Smooth muscle cell of the pulmonary artery (primary cell): ENCODE measurements at places on chromosomes 4 and X. TPM values are rescaled to one million over a fixed set of nuclear protein-coding genes. Genes with fewer than 3 reads are reported as not detected.

The SSX4 gene
- total RNA-seq, result not detected in 2 replicates

The SPANXN3 gene
- not detected in 2 replicates for total RNA-seq

The TMEM31 gene
- total RNA-seq, result not detected in 2 replicates

The CXCL3 gene
- total RNA-seq, result 1.5 and 9.0 TPM in 2 replicates

The TLR3 gene
- total RNA-seq, result 3.1 and 8.1 TPM in 2 replicates

The MAGEB6 gene
- total RNA-seq, result not detected in 2 replicates

The PNPLA4 gene
- 3.9 and 8.6 TPM in 2 replicates for total RNA-seq

The P2RY10 gene
- not detected in 2 replicates for total RNA-seq

The SEC31A gene
- 421 and 577 TPM in 2 replicates for total RNA-seq

The CASP6 gene
- 16.4 and 17.3 TPM in 2 replicates for total RNA-seq

The TACR3 gene
- total RNA-seq, result not detected in 2 replicates

The NPNT gene
- total RNA-seq, result 0.46 TPM in 1 of 2 replicates, not detected in the other

The PRDM8 gene
- 4.9 and 6.8 TPM in 2 replicates for total RNA-seq

The IL3RA gene
- total RNA-seq, result 0.07 TPM in 1 of 2 replicates, not detected in the other

The BGN gene
- 369 and 546 TPM in 2 replicates for total RNA-seq

The SPANXA2 gene
- total RNA-seq, result not detected in 2 replicates

The IQCM gene
- not detected in 2 replicates for total RNA-seq

The EGF gene
- 0.36 and 1.0 TPM in 2 replicates for total RNA-seq

The RP2 gene
- 14.2 and 17.3 TPM in 2 replicates for total RNA-seq

The SLC38A5 gene
- 106 and 110 TPM in 2 replicates for total RNA-seq

The ESX1 gene
- total RNA-seq, result not detected in 2 replicates

The SORBS2 gene
- total RNA-seq, result 18.1 and 30.9 TPM in 2 replicates

The UBE2K gene
- 24.0 and 27.8 TPM in 2 replicates for total RNA-seq

The HSFX4 gene
- total RNA-seq, result not detected in 2 replicates

The MAGEA1 gene
- not detected in 2 replicates for total RNA-seq

The DCAF12L1 gene
- total RNA-seq, result not detected in 2 replicates

The HGFAC gene
- 0.13 TPM in 1 of 2 replicates, not detected in the other for total RNA-seq

The MAGT1 gene
- total RNA-seq, result 195 and 241 TPM in 2 replicates

The ADAM29 gene
- total RNA-seq, result not detected in 2 replicates

The RGN gene
- total RNA-seq, result 4.5 and 4.7 TPM in 2 replicates

The RAI2 gene
- total RNA-seq, result 0.76 and 2.0 TPM in 2 replicates

The LPAR4 gene
- total RNA-seq, result 0.07 and 0.33 TPM in 2 replicates

The SPARCL1 gene
- total RNA-seq, result 0.17 and 0.46 TPM in 2 replicates

The MAGEA9 gene
- not detected in 2 replicates for total RNA-seq

The SPATA4 gene
- total RNA-seq, result 0.23 and 0.46 TPM in 2 replicates

The MAGEC3 gene
- not detected in 2 replicates for total RNA-seq

The MTMR8 gene
- 0.07 and 0.46 TPM in 2 replicates for total RNA-seq

The SPANXC gene
- total RNA-seq, result not detected in 2 replicates

The SSX7 gene
- total RNA-seq, result not detected in 2 replicates

The PPP2R2C gene
- under 0.01 and 0.07 TPM in 2 replicates for total RNA-seq

The TSR2 gene
- total RNA-seq, result 11.9 and 13.6 TPM in 2 replicates

The PPARGC1A gene
- total RNA-seq, result 0.13 and 2.7 TPM in 2 replicates

The TAB3 gene
- 9.3 and 10.2 TPM in 2 replicates for total RNA-seq

The ARHGAP6 gene
- total RNA-seq, result 3.8 and 9.4 TPM in 2 replicates

The SYAP1 gene
- total RNA-seq, result 29.6 and 33.9 TPM in 2 replicates

The CCNI gene
- total RNA-seq, result 228 and 232 TPM in 2 replicates

The XK gene
- 0.13 TPM in 2 replicates for total RNA-seq

The TCEAL9 gene
- 73.2 and 92.0 TPM in 2 replicates for total RNA-seq

The COX7B gene
- 142 and 197 TPM in 2 replicates for total RNA-seq

The FAM9B gene
- not detected in 2 replicates for total RNA-seq

The HERC5 gene
- total RNA-seq, result 1.7 and 1.8 TPM in 2 replicates

The CT47B1 gene
- total RNA-seq, result not detected in 2 replicates

The INTS12 gene
- 13.7 and 15.1 TPM in 2 replicates for total RNA-seq

The UGT2B11 gene
- not detected in 2 replicates for total RNA-seq

The PAGE2 gene
- total RNA-seq, result not detected in 2 replicates
